ENCODE measurements at places on chromosomes 7 and 10.

DNA sequence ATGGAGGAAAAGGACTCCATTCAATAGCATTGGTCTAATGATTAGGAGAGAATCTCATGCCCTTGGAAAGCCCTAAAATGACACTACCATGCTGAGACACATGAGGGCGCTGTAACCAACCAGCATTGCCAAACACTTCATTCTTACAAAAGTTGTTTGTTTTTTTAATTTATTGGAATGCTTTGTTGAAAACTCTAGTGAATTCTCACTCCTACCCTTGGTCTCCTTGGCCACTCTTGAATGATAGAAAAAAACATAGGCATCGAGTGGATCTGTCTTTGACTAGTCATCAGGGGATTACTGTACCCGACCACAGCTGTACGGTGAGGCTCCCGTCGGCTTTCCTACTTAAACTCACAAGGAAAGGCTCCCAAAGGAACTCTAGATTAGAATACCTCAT is 29.3 kb upstream of the ADD3 start:
- peak; percentile 51 for DNase-seq

DNA sequence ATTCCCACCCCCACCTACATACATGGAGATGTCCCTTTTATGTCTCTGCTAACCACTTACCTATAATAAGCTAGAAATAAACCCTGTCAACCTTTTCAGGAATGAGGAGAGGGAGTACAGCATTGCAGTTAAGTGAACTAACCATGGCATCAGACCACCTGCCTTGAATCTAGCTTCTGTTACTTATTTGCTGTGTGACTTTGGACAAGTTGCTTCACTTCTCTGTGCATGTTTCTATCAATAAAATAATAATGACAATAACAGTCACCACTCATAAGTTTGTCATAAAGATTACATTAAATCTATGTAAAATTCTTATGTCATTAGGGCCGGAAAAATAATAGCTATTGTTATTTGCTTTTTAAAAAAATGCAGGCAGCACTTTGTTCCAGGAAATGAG is 881.1 kb upstream of the AUTS2 start:
- no peak for DNase-seq

- no peak for DNase-seq
Measured at GRCh38 chr7:105786520-105787470, 89.6 kb downstream of the ATXN7L1 start.

DNA sequence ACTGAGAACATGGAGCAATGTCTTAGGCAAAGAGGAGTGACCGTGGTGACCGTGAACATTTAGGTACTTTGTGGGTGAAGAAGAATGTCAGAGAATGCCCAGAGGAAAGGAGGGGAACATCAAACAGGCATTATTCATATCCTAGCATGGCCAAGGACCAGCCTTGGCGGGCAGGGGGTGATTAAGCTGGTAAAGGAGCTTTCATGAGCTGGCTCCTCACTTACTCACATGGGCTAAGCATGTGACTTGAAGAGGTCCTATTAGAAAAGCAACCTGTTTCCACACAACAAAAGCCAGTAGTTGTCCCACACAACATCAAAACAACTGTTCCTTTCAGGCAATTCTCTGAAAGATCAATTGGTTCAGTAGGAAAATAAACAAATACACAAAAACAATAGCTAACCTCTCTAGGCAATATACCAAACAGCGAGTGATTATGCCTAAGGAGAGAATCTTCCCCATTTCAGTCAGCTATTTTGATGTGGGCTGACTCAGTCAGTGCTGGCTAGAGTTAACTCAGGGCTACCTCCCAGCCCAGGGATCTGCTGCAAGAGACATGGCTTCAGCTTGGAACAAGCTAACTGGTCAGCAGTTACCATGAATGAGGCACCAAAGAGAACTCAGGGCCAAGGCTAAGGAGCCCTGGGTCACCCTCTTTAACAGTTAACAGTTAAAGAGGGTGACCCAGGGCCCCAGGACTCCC is 283.5 kb downstream of the ARHGAP12 start:
- no peak for DNase-seq

DNA sequence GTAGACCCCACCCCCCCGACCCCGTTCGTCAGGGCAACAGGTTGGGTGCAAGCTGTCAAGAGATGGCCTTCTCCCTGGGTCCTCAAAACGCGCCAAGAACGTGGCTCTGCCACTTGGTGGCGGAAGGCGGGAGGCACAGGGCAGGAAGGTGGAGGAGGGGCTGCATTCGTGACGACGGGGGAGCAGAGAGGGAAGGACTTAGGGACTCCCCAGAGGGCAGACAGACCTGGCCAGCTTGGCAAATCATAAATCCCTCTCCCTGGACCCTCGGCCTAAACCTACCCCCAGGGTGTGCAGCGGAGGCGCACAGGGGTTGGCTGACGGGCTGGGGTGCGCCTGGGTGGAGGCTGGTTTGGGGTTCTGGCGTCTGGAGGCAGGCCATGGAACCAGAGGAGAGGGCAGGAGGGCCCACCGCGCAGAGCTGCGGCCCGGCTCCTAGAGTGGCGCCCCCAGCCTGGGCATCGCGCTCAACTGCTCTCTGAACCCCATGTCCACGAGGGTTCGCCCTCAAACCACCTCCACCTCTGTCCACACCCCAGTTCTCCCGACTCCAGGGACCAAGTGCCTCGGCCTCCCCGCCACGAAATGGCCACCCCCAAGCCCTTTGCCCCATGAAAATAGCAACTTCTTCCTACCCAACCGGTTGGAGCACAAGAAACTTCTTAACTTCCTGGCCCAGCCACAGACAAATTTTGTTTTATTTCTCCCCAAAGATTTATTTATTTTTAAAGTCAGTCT is 10.8 kb upstream of the GATA3 start:
- DNase-seq = peak; percentile 33

- no peak for DNase-seq
Measured at GRCh38 chr10:5625992-5626777, 40.2 kb downstream of the ASB13 start.

GRCh38 chr10:72162978-72163377 is 52.8 kb upstream of the ANAPC16 start:
- DNase-seq = no peak

DNA sequence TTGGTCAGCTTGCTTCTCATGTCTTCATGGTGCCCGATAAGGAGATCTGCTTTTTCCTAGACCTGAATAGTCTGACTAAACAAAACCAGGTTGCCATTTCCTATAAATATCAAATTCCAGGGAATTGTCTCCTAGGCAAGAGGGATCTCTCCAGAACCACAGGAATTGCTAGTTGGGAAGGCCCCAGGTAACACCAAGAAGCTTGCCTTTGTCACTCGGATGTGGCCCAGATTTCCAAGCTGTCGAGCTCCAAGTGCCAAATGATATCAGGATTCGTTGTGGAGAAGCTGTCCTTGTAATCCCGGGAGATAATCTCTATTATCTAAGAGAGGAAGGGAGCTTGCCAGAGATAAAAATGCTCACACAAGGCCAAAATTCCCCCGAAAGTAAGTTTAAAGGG is 1288.5 kb upstream of the AUTS2 start:
- no peak for DNase-seq

- no peak for DNase-seq
Measured at GRCh38 chr7:70573071-70573661, 558.8 kb upstream of the GALNT17 start.

DNA sequence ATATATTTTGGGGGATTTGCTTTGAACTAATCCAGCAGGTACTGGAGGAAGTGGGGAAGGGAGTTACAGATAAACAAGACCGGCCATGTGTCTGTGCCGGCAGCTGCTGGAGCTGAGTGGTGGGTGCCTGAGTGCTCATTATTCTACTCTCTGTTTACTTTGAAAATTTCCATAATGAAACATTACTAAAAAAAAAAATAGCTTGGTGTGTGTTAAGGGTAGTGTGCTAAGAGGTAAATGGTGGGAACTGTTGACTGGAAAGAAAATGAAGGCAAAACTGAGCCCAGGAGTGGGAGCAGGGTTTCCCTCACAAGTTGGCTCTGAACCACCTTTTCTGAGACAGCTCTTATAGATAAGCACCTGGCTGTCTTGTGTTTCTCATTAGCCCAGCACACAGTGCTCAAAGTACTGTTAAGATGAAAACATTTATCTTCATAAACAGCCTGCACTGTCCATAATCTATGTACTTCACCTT is 50.6 kb downstream of the PARD3 start:
- DNase-seq = no peak

GRCh38 chr7:19775578-19775977 is 2.2 kb upstream of the TMEM196 start:
- DNase-seq = no peak
